ENCODE measurements at places on chromosomes 3 and 15. TPM values are rescaled to one million over a fixed set of nuclear protein-coding genes. Genes with fewer than 3 reads are reported as not detected.

GRCh38 chr3:194100856-194101390 lies 35.0 kb upstream of the HES1 start:
- DNase-seq: no peak

DNA sequence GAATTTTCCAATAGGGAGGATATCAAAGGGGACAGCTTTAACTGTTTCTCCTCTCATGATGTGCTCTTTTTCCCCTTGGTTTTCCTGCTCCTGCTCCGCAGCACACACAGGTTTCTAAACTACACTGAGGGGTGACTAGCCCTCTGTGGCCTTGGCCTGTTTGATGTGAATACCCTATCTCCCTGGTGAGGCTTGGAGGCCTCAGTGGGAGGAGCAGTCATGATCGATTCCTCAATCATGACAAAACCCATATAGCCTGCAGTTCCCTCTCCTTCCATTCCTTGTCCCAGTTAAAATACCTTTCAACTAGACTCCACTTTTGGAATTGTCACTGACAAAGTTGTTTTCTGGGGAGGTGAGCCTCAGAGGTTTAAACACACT lies 24.0 kb upstream of the USP3 start:
- DNase-seq: no peak

DNA sequence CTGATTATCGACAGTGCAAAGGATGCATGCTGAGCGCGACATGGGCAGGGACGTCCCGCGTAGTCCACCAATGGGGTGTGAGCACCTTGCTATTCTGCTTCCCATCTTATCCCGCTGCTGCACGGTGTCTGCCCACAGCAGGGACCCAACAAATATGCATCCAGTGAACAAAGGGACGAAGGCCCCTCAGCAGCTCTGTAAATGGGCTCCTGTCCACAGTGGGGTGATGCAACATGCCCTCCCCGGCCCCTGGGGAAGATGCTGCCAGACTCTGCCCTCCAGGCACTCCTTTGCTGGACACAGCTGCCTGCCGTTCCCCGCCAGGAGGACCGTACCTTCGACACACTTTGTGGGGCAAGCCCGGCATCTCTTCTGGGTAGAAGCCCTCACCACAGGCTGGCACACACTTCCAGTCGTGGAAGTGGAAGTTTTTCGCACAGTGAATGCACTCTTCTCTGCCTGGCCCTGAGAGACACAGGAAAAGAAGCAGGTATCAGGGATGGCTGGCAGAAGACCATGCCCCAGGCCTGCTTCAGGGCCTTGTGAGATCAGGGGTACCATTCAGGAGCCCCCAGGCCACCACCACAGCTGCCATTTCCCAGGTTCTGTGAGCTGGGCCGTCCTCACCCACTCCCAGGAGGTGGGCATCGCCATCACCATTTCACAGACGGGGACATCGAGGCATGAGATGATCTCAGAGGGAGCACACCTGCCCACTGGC lies 18.2 kb upstream of the SNRPA1 start:
- DNase-seq: no peak

P2RY12 gene
- total RNA-seq: 0.92 TPM

DNA sequence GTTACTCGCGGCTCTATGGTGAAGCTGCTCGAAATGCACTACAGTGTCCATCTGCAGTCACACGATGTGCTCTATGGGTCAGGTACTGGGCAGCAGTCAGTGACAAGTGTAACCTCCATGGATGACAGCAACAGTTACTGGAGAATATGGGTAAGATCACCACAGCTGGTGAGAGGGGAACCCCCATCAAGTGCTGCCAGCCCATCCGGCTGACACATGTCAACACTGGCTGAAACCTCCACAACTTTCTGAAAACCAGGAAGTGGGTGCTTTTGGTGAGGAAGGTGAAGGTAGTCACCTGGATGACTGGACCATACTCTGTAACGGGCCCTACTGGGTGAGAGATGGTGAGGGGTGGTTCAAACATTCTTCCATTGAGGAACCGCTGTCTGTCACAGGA lies 87.4 kb upstream of the C15orf39 start:
- DNase-seq: no peak
